ENCODE measurements at places on chromosomes 5 and 9.

DNA sequence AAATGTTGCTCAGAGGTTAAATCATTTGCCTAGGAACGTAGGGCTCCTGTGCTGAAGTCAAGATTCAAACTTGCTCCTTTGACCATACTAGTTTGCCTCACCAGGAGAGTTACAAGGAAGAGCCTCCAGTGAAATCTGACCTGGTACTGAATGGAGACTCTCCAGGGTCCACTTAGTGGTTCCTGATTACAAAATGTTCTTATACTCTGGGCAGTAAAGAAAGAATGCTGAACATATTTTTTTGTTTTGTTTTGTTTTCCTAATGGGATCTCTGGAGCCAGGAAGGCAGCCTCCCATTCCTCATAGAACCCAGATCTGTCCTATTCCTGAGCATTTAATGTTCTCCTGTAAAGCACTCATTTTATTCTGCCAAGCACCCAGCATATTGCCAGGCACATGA, 256.5 kb upstream of the CLINT1 start:
- DNase-seq, result no peak

DNA sequence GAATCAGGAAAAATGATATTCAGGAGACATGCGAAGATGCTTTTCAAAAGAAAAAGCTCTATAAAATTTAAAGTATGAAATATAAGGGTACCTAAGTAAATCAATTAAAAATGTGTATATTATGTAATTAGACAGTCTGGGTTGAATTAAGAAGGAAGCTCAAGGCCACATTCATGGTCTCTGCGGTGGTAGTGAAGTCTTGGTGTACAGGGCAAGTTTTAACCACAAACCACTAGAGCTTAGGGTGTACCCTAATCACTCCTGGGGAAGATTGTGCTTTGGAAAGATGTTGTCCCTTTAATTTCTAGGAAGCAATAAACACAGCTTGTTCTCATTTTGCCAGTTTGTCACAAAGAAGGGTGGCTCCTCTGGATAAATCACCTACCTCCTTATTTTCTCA, 287.2 kb upstream of the ZNF608 start:
- no peak for DNase-seq

GRCh38 chr5:74885170-74885569, 19.0 kb upstream of the FAM169A start:
- DNase-seq, result no peak

DNA sequence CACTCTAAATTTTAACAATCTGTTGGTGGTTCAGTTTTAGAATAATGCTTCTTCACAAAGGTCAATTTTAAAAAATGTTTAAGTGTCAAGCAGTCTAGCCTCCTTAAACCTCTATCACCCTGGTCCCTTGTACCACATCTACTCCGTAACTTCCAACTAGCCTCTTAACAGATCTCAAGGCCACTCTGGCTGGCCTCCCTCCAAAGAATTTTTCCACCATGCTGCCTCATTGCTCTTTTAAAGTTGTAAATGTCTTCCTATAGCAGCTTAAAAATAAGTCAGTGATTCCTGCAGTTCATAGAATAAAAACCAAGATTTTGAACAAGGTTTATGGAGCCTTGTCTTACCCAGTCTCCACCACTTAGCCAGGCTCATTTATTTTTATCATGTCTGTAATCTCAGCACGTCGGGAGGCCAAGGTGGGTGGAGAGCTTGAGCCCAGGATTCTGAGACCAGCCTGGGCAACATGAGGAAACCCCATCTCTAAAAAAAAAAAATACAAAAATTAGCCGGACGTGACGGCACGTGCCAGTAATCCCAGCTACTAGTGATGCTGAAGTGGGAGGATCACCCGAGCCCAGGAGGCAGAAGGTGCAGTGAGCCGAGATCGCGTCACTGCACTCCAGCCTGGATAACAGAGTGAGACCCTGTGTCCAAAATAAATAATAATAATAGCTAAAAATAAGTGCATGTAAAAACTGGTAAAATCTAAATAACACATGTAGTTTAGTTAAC, 924.9 kb upstream of the DMAC1 start:
- DNase-seq, result no peak

- no peak for DNase-seq
Observed at GRCh38 chr9:137875846-137876245, 1.7 kb upstream of the CACNA1B start.

GRCh38 chr5:62590387-62590786, 11.8 kb downstream of the LRRC70 start:
- no peak for DNase-seq

- no peak for DNase-seq
Observed at GRCh38 chr5:34053571-34054399, 10.8 kb upstream of the C1QTNF3 start.

- DNase-seq, result no peak
Observed at GRCh38 chr5:176875783-176876505, 23.2 kb downstream of the HK3 start.

DNA sequence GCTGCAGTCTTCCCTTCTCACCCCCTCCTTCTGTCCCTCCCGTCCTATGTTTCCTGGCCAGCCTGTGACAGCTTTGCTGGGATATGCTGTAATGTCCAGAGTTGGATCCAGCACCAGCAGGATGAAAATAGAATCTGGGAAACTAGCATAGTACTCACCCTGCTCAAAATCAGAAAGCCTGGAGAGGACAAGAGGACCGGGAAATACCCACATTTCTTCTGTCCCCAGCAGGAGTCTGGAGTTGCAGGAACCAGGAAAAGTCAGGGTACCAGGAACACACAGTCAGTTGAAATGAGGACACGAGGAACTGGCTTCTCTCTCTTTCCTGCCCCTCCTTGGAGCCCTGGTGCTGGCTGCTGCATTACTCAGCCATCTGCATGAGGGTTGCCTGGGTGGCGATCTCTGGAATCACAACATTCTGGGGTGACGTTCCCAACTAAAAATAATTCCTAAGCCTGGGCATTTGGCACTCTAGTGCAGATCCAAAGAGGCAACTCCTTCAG, 59.6 kb upstream of the NFIL3 start:
- no peak for DNase-seq

DNA sequence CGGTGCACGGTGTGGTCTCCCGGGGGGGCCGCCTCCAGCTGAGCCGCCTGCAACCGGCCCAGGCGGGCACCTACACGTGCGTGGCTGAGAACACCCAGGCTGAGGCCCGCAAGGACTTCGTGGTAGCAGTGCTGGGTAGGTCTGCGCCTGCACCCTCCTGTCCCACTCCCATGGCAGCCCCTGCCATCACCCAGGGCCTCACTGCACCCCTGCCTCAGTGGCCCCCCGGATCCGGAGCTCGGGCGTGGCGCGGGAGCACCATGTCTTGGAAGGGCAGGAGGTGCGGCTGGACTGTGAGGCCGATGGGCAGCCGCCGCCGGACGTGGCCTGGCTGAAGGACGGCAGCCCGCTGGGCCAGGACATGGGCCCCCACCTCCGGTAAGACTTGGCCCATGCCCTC, 53.8 kb upstream of the ASS1 start:
- DNase-seq, result no peak

DNA sequence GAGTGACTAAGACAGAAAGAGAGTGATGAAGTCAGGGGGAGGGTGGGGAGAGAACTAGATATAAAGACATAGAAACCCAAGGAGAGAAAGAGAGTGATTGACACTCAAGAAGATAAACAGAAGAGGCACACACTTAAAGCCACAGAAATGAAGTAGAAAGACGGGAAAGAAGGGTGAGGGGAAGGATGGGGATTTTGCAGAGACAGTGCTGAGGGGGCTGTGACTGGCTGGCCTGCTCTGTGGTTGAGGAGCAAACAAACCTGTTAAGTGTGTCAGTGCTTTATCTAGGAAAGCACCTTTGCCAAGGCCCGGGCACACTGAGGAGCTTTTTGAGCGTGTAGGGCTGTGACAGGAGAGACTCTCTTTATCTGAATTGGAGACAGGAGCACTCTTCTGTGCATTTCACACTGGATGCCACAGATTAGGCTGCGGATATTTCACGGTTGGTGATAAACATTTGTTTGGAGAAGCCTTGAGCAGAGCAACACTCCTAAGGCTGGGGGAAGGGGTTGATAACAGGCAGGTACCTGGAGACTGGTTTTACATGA, 109.1 kb downstream of the DOCK2 start:
- no peak for DNase-seq

GRCh38 chr5:126981701-126982100, 48.7 kb downstream of the MARCHF3 start:
- no peak for DNase-seq

- no peak for DNase-seq
Observed at GRCh38 chr5:151880324-151880723, 44.3 kb downstream of the GLRA1 start.

DNA sequence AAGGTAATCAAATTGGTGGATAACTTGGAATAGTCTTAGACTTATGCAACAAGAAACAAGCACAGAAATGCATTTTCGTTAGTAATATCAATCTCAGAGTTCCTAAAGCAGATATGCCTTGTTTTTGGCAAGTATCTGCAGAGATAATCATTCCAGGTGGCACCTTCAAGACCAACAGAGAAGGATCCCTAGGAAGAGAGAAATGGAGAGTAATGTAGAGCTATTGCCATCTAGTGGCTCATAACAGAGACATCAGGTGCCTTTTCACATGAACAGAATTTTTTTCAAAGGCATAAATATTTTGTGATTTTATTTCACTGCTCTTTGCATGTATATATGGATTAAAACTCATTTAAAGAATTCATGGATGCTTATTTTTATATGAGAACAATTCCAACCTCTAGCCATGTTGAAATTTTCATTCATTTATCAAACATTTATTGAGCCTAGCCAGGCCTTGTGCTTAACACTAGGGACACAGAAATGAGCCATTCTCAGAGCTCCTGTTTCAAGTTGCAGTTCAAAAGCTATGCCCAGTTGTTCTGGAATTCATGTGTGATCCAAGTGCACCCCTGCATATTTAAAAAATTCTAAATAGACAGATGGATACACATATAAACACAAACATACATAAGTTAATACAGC, 117.5 kb upstream of the OR13F1 start:
- DNase-seq, result no peak

DNA sequence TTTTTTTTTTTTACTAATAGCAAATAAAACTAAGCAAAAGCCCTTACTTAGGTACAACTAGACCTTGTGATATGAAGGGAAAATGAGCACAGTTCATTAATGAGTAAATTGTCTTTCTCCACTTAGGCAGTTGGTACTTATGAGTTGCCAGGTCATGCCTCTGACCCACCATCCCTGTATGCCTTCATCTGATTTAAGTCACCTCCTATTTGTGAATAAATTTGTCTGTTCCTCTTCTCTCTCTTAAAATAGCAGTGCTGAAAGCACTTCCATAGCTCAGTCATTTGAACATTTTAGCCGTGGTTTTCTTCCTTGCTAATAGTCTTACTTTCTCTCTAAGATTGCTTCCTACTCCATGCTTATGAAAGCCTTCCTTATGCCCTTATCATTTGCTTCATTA, 61.4 kb downstream of the SLC44A1 start:
- DNase-seq, result no peak

DNA sequence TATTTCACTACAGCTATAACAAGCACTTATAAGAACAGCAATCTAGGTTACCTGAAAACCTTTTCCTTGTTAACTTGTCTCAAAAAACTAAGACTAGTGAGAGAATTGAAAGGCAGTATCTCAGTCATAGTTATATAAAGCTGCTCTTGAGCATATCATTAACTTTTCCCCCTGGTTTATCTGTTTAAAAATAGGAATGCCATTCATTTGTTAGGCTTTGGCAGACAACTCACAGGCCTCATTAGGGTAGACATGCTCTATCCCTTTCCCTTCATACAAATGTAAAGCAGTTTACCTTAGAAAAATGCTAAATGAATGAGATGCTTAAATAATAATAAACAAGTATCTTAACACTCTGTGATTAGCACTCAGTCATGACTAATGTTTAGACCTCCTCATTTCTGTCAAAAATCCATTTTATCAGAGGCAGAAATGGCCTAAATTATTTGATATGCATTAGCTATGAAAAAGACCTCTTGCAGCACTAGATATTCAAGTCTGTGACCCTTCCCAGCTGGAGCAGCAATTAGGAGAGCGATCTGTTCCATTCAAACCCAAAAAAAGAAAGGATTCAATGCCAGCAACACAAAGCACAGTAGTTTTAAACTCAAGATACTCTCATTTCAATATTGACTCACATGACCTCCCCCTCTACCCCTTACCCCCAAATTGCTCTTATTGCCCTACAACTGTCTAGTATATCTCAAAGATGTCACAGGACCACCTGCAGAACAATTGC, 1578.8 kb upstream of the WWC1 start:
- no peak for DNase-seq

- DNase-seq, result no peak
Observed at GRCh38 chr9:100911273-100911672, 117.3 kb upstream of the PLPPR1 start.

DNA sequence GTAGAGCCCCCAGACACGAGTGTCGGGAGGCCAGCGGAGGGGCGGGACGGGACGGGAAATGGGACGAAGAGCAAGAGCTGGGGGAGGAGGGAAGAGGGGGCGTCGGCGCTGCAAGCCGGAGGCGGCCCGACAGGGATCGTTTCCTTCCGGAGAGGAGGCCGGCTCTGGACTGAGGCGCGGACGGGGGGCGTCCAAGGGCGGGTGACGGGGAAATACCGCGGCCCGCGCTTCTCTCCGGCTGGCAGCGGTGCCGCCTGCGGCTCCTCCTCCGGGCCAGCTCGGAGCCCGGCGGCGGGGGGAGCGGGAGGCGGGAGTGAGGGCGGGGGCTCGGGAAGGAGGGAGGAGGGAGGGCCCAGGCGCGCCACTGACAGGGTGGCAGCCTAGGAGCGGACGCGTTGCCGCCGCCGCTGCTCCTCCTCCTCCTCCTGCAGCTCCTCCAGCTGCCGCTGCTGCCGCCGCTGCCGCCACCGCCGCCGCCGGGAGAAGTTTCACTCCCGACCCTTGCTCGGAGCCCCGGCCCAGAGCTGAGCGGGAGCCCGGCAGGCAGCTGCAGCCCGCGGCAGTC, at the start of gene CHSY3:
Gene CHSY3 (plus strand): TSS at position 364 of the 565 bp plus-strand sequence.
- DNase-seq, result peak; percentile 16

DNA sequence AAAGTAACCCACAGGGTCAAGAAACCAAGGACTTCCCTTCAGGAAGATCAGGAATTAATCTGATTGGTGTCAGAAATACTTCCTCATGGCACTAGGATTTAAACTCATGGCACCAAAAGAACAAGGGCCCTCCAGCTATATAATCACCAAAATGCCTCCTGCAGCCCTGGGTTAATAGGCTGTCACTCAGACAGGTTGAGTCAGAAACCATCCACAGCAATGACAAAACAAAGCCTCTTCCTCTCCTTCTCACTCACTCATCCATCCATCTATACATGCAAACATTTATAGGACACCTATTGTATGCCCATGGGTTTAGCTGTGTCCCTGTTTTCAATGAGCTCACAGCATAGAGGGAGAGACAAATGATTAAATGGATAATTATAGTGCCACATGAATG, 62.5 kb upstream of the SPOCK1 start:
- no peak for DNase-seq

DNA sequence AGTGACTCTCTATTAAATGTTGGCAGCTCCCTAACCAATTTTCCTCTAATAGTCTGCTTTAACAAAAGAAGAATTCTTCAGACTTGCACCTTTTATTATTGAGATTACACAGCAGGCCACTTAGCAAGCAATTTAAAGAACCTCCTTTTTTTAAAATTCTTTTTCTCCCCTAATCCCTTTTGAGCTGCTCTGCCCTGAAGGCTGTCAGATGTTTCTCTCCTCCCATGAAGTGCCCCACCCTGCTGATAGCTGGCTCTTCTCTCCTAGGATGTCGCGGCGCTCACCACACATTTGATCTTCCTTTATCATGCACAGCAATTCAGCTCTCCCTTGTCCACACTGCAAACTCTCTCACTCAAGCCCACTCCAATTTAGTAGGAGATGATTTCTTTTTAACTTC, 1471.1 kb upstream of the ACO1 start:
- DNase-seq, result no peak
